ENCODE measurements at places on chromosomes 5 and 9.

DNA sequence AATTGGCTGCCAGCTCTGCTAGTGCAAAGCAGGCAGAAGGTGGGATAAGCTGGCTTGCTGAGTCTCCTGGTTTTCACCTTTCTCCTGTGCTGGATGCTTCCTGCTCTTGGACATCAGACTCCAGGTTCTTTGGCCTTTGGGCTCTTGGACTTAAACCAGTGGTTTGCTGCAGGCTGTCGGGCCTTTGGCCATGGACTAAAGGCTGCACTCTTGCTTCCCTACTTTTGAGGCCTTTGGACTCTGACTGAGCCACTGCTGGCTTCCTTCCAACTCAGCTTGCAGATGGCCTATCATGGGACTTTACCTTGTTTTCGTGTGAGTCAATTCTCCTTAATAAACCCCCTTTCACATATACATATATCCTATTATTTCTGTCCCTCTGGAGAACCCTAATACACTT, 1293.9 kb upstream of the CDH6 start:
- no peak for DNase-seq

DNA sequence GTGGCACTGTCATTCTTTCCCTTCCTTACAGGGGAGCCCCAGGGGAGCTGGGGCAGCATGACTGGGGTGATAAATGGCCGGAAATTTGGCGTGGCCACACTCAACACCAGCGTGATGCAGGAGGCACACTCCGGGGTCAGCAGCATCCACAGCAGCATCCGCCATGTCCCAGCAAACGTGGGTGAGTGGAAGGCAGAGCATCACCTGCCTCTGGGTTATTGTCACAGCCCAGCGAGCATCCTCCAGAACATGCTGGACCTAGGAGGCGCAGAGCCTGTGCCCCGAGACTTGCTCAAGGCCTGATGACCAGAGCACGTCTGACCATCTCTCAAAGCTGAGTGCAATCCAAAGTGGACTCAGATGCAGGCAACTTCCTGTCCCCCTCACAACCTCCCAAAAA, 22.2 kb upstream of the ASS1 start:
- no peak for DNase-seq

DNA sequence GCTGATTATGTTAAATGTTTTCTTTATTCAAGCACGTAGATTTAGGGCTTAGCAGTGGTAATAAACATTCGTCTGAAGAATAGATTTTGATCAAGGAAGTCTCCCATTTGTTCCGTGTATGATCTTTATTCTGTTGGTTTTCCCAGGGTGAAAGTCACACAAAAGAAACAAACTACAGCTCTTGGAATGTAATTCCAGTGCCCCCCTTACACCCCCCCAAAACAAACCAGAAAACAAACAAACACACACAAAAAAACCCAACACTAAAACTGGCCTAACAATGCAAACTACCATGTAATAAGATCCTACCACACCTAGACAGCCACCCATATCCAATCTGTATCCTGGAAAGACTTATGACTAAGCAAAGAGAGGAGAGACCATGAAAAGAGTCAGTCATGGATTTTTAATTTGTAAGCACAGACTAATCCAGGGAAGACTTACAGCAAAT, 196.2 kb upstream of the ELL2 start:
- no peak for DNase-seq

- peak; percentile 33 for DNase-seq
These were observed 114.4 kb downstream of the VPS13A start for GRCh38 chr9:77291714-77292113.

All from NCI-H510A treated with DMSO at 0.1 percent for 48 hours (cell line).